Esophagus muscularis mucosa (tissue), 4 donors: ENCODE measurements at places on chromosomes 5 and 9. TPM values are rescaled to one million over a fixed set of nuclear protein-coding genes. Genes with fewer than 3 reads are reported as not detected.

The SH3TC2 gene
- 0.84 TPM for total RNA-seq

The PCDHGB6 gene
- total RNA-seq = 8.4 TPM

DNA sequence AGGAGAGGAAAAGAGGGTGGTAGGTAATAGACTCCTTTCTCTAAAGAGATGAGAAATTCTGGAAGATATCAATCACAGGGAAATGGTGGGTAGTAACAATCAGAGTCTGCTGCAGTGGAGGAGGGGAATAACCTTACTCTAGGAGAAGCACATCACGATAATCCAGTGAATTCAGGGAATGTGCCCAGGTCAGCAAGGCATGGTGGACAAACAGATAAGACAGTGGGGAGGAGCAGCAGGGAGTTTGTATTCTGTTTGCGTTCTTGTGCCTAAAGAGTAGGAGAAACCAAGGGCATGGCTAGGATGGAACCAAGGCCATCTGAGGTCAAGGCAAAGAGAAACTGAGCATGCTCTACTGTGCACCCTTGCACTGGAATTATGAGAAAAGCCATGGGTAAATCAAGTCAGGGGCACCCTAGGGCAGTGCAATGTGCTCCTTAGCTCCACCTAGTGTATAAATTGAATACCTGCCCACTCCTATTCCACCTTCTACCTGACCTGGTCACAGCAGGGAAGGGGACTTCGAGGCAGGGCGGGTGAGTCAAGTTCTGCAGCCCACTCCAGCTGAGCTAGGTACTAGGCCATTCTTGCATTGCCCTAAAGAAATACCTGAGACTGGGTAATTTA is 31.6 kb downstream of the RETREG1 start:
- H3K4me3 ChIP-seq = no peak overlapping the region
- DNase-seq = no peak
- H3K4me1 ChIP-seq = no peaks in the 10 kb centered on the region
- no peaks in the 10 kb centered on the region for H3K36me3 ChIP-seq

The ZDHHC11 gene
- total RNA-seq = 4.3 TPM

The LECT2 gene
- not detected for total RNA-seq

GRCh38 chr5:95007921-95008597 is 276.8 kb downstream of the MCTP1 start:
- H3K36me3 ChIP-seq = no peaks in the 10 kb centered on the region
- H3K27ac ChIP-seq = no peak overlapping the region
- no peaks in the 10 kb centered on the region for H3K4me1 ChIP-seq
- H3K4me3 ChIP-seq = no peak overlapping the region
- DNase-seq = no peak
- H3K27me3 ChIP-seq = no peaks in the 10 kb centered on the region

DNA sequence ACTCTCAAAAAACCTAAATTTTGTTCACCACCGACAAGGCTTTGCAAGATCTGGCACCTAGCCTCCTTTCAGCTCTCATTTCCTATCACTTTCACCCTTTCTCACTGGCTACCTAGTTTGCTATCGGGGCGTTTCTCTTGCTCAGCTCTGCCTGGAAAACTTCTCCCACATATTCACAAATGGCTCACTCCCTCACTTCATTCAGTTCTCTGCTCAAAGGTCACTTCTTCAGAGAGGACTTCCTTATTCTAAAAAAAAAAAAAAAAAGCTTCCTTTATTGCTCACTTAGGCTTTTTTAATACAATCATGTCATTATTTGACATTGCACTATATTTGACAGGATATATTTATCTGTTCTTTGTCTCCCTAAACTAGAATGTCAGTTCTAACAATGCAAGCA is 2.1 kb upstream of the SLC25A46 start:
- no peaks in the 10 kb centered on the region for H3K36me3 ChIP-seq
- no peak overlapping the region for H3K27ac ChIP-seq
- no peaks in the 10 kb centered on the region for H3K27me3 ChIP-seq
- peaks cover 5% of the 10 kb centered on the region for H3K4me1 ChIP-seq

- H3K36me3 ChIP-seq = no peaks in the 10 kb centered on the region
- H3K4me1 ChIP-seq = no peaks in the 10 kb centered on the region
- no peak for DNase-seq
- H3K4me3 ChIP-seq = peak within 1 kb of the TSS; percentile 26
Measured at GRCh38 chr5:141343242-141343952, at the start of gene PCDHGA3. Gene PCDHGA3, plus strand, starts transcription at chr5:141343829. Its CDS starts 205 bp downstream, at chr5:141344034.

DNA sequence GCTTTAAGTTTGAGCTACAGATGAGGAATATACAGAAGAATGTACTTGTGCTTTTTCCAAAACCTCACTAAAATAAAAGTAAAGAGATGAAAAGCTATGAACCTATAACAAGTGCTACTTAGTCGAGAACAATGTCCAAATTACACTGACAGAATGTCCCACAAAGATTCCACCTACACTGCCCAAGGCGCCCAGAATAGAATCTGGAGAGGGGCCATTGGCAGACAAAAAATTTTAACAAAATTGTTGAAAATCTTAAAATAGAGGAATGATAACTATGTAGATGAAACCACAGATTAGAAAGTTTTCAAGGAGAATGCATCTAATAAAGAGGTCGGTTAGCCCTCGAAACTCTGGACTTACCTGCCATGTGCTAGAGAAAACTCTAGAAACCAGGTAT is 235.3 kb downstream of the CETN3 start:
- no peak overlapping the region for H3K27ac ChIP-seq
- H3K4me3 ChIP-seq = no peak overlapping the region
- no peaks in the 10 kb centered on the region for H3K36me3 ChIP-seq
- no peak for DNase-seq
- no peaks in the 10 kb centered on the region for H3K27me3 ChIP-seq

The PAX5 gene
- total RNA-seq = not detected

DNA sequence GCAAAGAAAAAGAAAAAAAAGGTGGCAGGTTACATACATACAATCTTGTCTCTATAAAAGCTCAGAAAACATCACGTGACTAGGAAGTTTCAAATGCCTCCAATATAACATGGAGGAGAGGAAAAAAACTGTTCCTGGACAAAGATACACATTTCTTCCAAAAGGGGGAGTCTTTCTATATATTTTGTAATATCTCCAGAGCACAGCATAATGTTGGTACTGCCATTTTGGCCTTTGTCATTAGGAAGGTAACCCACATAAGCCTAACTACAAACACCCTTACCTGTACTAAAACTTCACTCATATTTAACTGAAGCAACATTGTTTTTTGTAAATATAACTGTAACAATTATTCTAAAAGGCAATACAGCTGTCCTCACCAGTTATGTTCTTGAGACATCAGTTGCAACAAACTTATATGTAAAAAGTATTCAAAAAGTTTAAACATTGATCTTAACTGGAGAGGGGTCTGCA is 1.2 kb upstream of the BTF3 start:
- H3K36me3 ChIP-seq = peaks cover 19% of the 10 kb centered on the region
- DNase-seq = no peak
- H3K4me1 ChIP-seq = peaks cover 41% of the 10 kb centered on the region
- H3K4me3 ChIP-seq = peak overlapping the region; percentile 99
- H3K27me3 ChIP-seq = no peaks in the 10 kb centered on the region

DNA sequence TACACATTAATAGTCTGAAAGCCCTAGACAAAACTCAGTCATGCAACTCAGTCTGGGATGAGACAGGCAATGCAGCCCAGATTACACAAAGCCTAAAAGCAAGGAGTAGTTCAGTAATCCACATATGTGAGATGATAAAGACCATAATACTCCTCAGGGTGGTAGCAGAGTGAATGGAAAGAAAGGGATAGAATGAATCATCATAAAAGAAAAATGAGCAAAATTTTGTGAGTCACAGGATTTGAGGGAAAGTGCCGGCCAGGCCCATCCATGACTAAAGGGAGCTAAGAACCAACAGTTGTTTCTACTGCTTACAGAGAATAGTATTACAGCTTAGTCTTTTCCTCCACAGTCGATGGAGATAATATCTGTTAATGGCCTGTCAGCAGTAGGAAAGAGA is 90.0 kb upstream of the POU5F2 start:
- no peak overlapping the region for H3K27ac ChIP-seq
- no peak for DNase-seq
- H3K27me3 ChIP-seq = no peaks in the 10 kb centered on the region

The SLC44A1 gene
- total RNA-seq = 27.3 TPM

DNA sequence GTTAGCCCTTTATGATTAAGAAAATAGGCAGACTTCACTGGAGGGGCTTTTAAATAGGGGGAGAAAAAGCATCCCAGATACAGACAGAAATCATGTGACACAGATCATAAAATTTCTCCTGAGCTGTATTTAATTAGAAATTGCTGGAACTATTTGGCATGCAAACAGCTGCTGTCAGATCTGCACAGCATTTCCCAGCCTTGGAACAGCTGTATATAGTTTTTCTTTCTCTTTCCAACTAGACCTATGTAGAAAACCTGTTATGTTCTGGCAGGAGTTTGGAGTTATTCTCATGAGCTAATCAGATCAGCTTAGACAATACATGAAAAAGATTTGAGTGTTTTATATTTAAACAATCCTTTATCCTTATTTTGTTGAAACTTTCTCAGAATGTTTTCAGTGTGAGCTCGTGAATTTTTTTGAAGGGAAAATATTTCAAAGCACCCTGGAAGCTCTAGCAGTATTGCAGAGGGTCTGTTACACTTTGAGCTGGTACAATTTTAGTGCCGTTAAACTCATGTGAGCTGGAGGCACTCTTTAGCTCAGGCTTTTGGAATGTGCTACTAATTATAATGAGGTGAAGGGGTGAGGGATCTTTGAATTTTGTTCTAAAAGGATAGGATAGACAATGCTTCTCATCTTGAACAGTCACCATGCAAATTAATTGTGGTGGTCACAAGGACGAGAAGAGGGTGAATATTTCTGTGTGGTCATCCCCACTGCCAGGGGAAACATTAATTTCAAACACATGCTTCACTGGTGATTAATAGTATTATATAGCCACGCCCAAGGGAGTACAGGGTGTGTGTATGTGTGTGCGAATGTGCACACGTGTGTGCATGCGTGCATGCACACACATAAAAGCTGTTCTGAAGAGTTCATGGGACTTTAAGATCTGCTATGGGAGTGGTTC is 239.4 kb upstream of the FBXL7 start:
- no peak overlapping the region for H3K4me3 ChIP-seq
- no peaks in the 10 kb centered on the region for H3K27me3 ChIP-seq
- H3K27ac ChIP-seq = no peak overlapping the region
- peaks cover 24% of the 10 kb centered on the region for H3K4me1 ChIP-seq
- DNase-seq = no peak
- no peaks in the 10 kb centered on the region for H3K36me3 ChIP-seq

The TLX3 gene
- not detected for total RNA-seq
